Central memory CD8-positive, alpha-beta T cell (primary cell): ENCODE measurements at places on chromosomes 7 and 10.
A peak's percentile ranks its signal among the peaks of the same experiment; 100 is the strongest.

DNA sequence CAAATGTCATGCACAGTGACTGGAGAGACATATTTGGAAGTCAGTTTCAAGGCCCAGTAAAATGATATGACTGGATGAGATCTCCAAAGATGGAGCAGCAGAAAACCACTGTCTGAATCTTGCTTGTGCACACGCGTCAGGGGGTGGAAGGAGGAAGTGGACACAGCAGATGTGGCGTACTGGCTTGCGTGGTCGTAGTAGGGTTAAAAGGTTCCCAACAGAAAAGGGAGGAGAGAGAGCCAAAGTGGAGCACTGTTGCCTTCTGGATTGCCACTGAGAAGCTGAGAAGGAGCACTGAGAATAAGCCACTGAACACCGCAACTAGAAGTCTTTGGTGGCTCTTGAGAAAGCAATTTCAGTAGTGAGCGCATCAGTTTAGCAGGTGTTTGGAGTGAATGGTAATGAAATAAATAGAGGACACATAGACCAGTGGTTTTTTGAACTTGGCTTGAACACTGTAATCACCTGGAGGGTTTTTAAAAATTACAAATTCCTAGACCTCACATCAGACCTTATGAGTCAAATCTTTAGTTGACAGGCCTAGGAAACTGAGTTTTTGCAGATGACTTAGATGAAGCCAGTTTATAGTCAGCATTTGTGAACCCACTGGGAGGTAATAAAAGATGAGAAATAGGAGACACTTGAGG lies 227.3 kb downstream of the PTEN start:
- peak overlapping the region; percentile 30 for H3K4me3 ChIP-seq
- H3K36me3 ChIP-seq = peaks cover 2% of the 10 kb centered on the region
- peaks cover 48% of the 10 kb centered on the region for H3K4me1 ChIP-seq
- DNase-seq = no peak

GRCh38 chr7:1134951-1135350 lies 25.0 kb downstream of the ZFAND2A start:
- peaks cover 11% of the 10 kb centered on the region for H3K4me1 ChIP-seq
- peaks cover 8% of the 10 kb centered on the region for H3K36me3 ChIP-seq
- DNase-seq = no peak
- no peaks in the 10 kb centered on the region for H3K27me3 ChIP-seq
- H3K4me3 ChIP-seq = no peak overlapping the region
- no peak overlapping the region for H3K27ac ChIP-seq

DNA sequence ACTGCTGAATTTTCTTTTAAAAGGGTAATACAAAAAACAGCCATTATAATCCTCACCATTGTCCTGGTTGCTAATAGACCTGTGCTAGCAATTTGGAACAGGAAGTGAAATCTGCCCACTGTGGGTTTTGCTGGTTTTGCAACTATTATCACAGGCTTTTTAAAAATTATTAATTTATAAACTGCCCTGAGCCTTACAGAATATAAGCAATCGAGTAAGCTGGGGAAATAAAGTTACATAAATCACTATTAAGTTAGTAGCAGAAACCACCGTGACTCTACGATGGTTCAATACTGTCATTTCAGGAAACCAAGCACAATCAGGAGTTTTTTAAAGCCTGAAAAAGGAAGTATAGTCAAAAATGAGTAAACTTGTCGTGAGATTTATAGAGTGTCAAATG lies 62.3 kb downstream of the TMEM26 start:
- H3K4me3 ChIP-seq = no peak overlapping the region
- DNase-seq = no peak
- no peaks in the 10 kb centered on the region for H3K4me1 ChIP-seq
- peaks cover 15% of the 10 kb centered on the region for H3K27me3 ChIP-seq

DNA sequence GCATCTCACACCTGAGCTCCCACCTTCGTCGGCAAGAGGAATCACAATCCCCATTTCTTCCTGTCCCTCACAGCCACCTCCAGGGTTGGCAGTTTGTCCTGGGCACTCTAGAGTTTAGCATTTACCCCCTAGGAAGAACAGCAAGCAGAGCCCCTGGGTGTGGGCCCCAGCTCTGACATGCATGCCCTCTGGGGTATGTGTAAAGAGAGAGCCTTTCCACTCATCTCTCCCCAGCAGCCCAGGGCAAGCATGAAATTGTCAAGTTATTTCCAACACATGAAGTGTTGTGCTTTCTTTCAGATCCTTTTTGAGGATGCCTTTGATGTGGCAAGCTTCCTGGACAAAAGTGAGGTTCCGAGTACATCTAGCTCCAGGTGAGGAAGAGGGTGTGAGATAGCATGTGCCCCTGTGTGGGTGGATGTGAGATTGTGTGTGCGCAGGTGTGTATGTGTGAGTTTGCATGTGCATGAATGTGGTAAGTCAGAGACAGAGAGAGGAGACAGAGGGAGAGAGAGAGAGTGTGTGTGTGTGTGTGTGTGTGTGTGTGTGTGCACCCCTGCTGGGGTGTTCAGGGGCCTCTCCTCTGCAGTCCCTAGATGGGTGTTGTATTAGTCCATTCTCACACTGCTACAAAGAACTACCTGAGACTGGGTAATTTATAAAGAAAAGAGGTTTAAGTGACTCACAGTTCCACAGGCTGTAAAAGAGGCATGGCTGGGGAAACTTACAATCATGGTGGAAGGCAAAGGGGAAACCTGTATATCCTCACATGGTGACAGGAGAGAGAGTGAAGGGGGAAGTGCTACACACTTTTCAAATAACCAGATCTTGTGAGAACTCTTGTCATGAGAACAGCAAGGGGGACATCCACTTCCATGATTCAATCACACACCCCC lies 18.1 kb downstream of the STRA8 start:
- peaks cover 2% of the 10 kb centered on the region for H3K36me3 ChIP-seq
- no peak overlapping the region for H3K27ac ChIP-seq
- H3K4me3 ChIP-seq = no peak overlapping the region

- no peak for DNase-seq
- no peaks in the 10 kb centered on the region for H3K36me3 ChIP-seq
- no peak overlapping the region for H3K4me3 ChIP-seq
- H3K4me1 ChIP-seq = no peaks in the 10 kb centered on the region
- no peaks in the 10 kb centered on the region for H3K27me3 ChIP-seq
- no peak overlapping the region for H3K27ac ChIP-seq
These were observed 126.2 kb upstream of the NRP1 start for GRCh38 chr10:33460505-33461294.

DNA sequence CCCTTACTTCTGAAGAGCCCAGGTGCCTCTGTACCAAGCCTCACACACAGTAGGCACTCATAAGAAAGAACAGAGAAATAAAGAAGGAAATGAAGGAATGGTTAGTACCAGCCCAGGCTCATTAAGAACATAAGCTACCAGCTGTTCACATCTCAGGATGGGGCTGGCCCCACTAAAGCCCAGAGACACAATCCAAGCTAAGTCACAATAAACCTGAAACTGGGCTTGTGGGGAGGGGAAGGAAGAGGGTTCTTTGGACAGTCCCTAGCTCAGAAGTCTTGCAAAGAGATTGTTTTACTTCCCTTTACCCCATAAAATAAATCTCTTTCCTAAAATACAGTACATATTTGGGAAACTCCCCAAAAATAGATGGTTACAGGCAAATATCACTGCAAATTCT lies 24.3 kb downstream of the FBXW4 start:
- H3K27ac ChIP-seq = no peak overlapping the region
- DNase-seq = no peak
- peaks cover 50% of the 10 kb centered on the region for H3K36me3 ChIP-seq
- H3K27me3 ChIP-seq = no peaks in the 10 kb centered on the region

DNA sequence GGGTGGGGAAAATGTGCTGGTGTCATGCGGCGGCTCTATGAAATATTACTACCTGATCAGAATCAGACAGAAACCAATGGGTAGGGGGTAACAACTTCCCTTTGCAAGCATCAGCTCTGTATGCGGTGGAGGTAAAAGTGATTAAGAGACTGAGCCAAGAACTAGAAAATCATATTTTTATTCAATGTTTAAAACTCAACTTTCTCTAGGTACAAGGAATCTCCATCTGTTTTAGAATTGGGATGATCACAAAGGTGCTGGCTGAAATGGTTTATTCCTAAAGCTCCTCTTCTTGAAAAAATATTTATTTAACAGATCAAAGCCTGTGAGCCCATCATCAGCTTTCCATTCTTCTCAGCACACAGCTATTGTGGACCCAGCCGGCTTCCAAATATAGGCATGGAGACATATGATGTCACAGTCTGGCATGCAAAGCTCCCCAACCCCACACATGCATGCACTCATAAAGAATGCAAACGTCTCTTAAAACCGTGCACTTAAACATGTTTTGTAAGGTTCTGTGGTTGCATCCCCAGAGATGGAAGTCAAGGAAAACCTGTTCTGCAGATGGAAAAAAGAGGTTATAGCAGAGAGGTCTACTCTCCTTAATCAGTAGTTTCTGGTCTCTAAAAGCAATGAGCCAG lies 126.0 kb downstream of the SKIDA1 start:
- H3K36me3 ChIP-seq = peaks cover 1% of the 10 kb centered on the region
- H3K4me3 ChIP-seq = no peak overlapping the region
- no peaks in the 10 kb centered on the region for H3K4me1 ChIP-seq

DNA sequence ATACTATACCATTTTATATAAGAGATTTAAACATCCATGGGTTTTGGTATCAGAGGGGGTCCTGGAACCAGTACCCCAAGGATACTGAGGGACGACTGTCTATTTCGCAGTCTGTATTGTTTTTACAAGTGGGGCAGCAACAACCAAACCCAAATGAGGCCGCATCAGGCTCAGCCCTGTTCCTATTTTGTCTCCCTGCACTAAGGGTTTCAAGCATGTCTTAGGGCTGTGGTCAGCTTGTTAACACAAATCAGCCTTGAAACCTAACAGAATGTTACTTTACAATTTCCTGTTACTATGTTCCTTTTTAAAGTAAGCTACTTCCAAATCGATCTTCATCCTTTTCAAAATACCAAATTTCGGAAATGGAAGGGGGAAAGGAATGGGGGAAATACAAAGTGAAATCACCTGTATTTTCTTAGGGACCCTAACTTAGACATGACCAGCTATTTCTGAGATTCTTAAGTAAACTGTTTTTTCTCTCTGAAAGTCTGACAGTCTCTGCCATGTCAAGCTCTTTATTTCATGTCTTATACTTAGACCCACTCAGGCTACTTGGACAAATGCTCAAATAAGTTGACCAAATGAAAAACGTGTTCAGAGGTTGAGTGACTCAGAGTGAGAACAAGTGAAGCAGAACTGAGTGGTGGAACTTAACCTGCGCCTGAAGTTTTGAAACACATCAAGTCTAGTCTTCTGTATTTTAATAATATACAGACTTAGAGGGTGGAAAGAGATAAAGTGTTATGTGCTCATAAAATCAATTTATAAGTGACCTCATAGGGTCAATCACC lies 75.8 kb downstream of the C1GALT1 start:
- H3K27me3 ChIP-seq = no peaks in the 10 kb centered on the region
- peak overlapping the region; percentile 91 for H3K27ac ChIP-seq
- DNase-seq = no peak
- H3K36me3 ChIP-seq = peaks cover 5% of the 10 kb centered on the region
- H3K4me1 ChIP-seq = peaks cover 28% of the 10 kb centered on the region

GRCh38 chr7:2811476-2812113 lies 32.5 kb downstream of the GNA12 start:
- H3K27ac ChIP-seq = peak overlapping the region; percentile 56
- H3K27me3 ChIP-seq = no peaks in the 10 kb centered on the region
- no peak for DNase-seq
- no peak overlapping the region for H3K4me3 ChIP-seq
- peaks cover 2% of the 10 kb centered on the region for H3K36me3 ChIP-seq
- H3K4me1 ChIP-seq = peaks cover 25% of the 10 kb centered on the region

DNA sequence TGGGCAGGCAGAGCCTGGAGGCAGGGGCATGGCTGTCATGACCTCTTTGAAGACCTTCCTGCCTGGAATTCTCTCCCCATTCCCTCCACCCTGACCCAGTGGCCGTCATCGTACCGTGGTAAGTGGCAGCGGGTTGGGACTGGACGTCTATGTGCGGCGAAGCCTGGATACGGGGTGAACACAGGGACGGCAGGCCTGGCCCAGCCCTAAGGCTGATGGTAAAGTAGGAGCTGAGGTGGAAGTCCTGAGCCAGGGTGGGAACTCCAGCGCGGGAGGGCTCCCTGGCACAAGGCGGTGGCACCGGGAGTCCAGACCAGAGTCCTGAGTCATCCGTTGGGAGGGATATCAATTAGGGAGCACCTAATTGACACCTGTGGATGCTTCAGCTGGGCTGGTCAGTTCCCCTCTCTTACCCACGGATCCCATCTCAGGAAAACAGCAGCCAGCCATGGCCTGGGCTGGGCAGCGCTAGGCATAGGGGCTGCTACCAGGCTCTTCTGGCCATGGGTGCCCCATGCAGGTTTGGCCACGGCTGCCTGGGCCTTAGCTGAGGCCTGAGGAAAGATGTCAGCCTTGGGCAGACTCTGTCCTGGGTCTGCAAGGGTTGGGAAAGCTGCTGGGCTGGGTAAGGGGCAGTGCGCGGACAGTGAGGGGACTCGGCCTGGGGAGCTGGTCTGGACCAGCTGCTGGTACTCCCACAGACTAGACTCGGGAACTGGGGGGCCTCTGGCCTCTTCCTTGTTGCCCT lies 3.3 kb downstream of the PPIF start:
- H3K27ac ChIP-seq = no peak overlapping the region
- no peaks in the 10 kb centered on the region for H3K27me3 ChIP-seq
- no peak for DNase-seq
- peaks cover 43% of the 10 kb centered on the region for H3K36me3 ChIP-seq
- H3K4me3 ChIP-seq = peak overlapping the region; percentile 80

DNA sequence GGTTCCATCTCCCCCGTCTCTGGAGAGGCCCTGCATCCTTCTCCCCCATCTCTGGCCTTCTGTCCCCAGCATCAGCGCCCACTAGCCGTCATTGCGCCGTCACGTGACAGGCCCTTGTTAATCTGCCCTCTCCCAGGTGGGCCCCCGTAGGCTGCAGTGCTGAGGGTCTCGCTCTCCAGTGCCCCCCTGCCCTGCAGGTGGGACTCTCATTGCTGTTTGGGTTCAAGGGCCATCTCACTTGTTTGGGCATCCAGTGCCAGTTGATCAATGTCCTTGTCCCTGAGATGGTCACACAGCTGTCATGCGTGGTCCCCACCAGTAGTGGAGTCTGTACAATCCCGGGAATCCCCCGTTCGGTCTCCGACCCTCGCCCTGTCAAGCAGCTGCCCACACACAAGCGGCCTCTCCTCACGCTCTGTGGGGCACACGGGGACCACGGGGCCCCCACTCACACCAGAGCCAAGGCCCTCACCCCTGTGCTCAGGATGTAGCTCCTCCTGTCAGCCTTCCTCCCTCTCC lies 114.0 kb downstream of the INPP5A start:
- H3K27me3 ChIP-seq = no peaks in the 10 kb centered on the region
- peaks cover 2% of the 10 kb centered on the region for H3K36me3 ChIP-seq
- DNase-seq = no peak
- H3K4me1 ChIP-seq = peaks cover 6% of the 10 kb centered on the region

DNA sequence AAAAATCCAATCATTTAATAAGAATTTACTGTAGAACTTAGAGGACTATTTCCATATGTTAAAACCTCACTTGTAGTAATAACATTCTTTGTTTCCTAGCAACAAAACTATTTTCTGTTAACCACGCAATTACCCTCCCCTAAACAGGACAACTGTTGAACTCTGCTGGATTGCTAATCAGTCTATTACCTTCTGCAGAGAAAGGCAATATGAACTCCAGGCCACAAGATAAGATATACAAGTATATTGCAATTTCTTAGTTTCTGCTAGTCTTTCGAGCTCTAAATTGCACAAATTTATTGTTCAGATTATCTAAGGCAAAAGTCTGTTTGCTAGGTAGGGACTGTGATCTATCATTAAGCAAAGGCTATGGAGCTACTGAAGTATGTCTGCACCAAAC lies 920.1 kb upstream of the LRRN3 start:
- H3K27me3 ChIP-seq = no peaks in the 10 kb centered on the region
- no peak for DNase-seq
- no peak overlapping the region for H3K4me3 ChIP-seq
- no peak overlapping the region for H3K27ac ChIP-seq

GRCh38 chr10:19946791-19947190 lies 130.6 kb downstream of the PLXDC2 start:
- H3K36me3 ChIP-seq = no peaks in the 10 kb centered on the region
- H3K4me1 ChIP-seq = no peaks in the 10 kb centered on the region
- no peak overlapping the region for H3K4me3 ChIP-seq
- no peak for DNase-seq
- H3K27me3 ChIP-seq = no peaks in the 10 kb centered on the region
